ENCODE measurements at places on chromosomes 4 and X. TPM values are rescaled to one million over a fixed set of nuclear protein-coding genes. Genes with fewer than 3 reads are reported as not detected.

DNA sequence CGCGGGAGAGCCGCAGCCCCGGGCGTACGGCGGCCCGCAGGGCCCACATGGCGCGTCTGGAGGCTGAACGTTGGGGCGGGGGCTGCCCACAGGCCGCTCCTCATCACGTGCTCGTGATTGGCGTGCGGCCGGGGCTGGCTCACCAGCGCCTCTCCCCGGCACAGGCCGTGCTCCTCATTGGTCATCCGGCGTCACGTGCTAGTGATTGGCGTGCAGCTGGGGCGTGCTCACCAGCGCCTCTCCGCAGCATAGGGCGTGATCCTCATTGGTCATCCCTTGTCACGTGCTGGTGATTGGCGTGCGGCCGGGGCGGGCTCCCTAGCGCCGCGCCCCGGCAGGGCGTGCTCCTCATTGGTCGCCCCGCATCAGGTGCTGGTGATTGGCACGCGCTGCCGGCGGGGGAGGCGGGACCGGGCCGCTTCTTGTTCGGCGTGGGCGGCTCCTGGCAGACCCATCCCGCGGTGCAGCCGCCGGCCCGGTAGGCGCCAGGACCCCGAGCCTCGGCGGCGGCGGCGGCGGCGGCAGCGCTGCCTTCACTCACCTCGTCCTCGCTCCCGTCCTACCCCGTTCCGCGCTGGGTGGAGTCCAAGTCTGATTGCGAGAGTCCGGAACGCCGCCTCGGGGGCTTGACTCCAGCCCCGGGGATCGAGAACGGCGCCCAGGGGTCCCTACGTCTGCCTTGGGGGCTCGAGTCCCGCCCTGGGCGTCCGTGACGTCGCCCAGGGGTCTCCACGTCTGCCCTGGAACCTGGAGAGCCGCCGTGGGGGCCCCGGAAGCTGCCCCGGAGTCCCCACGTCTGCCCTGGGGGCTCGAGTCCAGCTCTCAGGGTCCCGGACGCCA, at the start of gene GTPBP6:
GTPBP6 (minus strand) TSS at position 58 of the 840 bp plus-strand sequence; CDS start at position 49, 9 bp downstream.
- H3K4me1 ChIP-seq: peaks cover 9% of the 10 kb centered on the region
- peak within 1 kb of the TSS; percentile 93 for H3K27ac ChIP-seq
- no peaks in the 10 kb centered on the region for H3K36me3 ChIP-seq

GRCh38 chr4:1802151-1802715, 9.1 kb downstream of the FGFR3 start:
- DNase-seq: no peak
- no peak overlapping the region for H3K4me3 ChIP-seq
- H3K36me3 ChIP-seq: no peaks in the 10 kb centered on the region
- H3K27me3 ChIP-seq: no peaks in the 10 kb centered on the region
- no peak overlapping the region for H3K27ac ChIP-seq

DNA sequence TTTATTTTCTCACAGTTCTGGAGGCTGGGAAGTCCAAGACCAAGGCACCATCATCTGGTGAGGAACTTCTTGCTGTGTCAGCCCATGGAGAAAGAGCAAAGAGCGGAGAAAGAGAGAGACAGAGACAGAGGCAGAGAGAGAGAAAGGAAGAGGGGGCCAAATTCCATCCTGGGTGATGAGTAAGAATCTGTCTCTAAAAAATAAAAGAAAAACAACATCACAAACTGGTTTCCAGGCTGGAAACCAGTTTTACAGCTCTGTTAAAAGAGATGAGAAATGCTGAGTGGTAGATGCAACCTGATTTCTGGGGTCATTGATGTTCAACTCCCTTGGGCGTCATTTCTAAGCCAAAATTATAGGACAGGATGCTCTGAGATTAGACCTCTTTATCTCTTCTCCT, 72.9 kb downstream of the SHOX start:
- H3K4me1 ChIP-seq: no peaks in the 10 kb centered on the region
- no peak overlapping the region for H3K27ac ChIP-seq
- H3K4me3 ChIP-seq: no peak overlapping the region
- no peaks in the 10 kb centered on the region for H3K27me3 ChIP-seq
- H3K36me3 ChIP-seq: no peaks in the 10 kb centered on the region

GRCh38 chr4:75831856-75832405, 70.3 kb downstream of the PPEF2 start:
- no peak overlapping the region for H3K4me3 ChIP-seq
- no peak overlapping the region for H3K27ac ChIP-seq
- no peaks in the 10 kb centered on the region for H3K36me3 ChIP-seq

DNA sequence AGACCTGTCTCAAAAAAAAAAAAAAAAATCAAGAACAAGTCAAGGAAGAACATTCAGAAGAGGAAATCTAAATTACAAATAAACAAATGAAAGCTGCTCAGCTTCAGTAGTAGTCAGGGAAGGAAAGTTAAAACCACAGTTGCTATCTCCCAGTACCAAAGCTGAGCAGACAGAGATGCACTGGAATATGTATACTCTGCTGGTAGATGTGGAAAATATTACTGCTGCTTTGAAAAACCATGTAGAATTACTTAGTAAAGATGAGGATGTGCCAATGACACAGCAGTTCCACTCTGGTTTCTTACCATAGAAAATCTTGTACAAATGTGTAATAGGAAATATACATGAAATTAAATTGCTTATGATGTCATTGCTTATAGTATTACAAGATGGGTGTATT, 25.1 kb upstream of the PRKX start:
- no peaks in the 10 kb centered on the region for H3K27me3 ChIP-seq
- no peak for DNase-seq
- H3K27ac ChIP-seq: no peak overlapping the region
- H3K4me3 ChIP-seq: no peak overlapping the region
- no peaks in the 10 kb centered on the region for H3K4me1 ChIP-seq

GRCh38 chr4:76448211-76448610, 13.2 kb downstream of the SHROOM3 start:
- DNase-seq: no peak
- H3K36me3 ChIP-seq: no peaks in the 10 kb centered on the region
- H3K4me3 ChIP-seq: no peak overlapping the region
- no peak overlapping the region for H3K27ac ChIP-seq
- H3K4me1 ChIP-seq: peaks cover 34% of the 10 kb centered on the region

DNA sequence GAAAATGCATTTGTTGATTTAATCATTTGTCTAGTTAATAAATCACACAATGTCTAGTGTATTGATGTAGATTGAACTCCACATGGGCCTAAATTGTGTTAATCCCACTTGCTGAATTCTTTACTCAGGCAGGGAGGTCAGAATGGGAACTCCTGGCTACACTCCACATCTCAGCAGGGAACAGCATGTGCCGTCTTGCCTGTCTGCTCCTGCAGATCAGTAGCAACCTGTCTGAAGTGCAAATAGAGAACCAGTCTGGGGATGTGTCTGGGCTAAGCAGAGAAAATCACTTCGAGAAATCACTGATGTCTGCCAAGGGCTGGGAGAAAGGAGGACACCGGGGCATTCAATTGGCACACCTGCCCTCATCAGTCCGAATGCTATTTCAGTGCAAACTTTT, 16.5 kb upstream of the MXRA5 start:
- H3K36me3 ChIP-seq: no peaks in the 10 kb centered on the region
- H3K4me1 ChIP-seq: no peaks in the 10 kb centered on the region
- no peaks in the 10 kb centered on the region for H3K27me3 ChIP-seq
- no peak overlapping the region for H3K4me3 ChIP-seq
- DNase-seq: no peak

GRCh38 chrX:49991758-49992157, 69.4 kb downstream of the CLCN5 start:
- no peak for DNase-seq
- H3K27me3 ChIP-seq: no peaks in the 10 kb centered on the region
- H3K36me3 ChIP-seq: no peaks in the 10 kb centered on the region
- H3K4me1 ChIP-seq: no peaks in the 10 kb centered on the region

Gene USP17L19
- total RNA-seq: not detected

Gene SNCA
- total RNA-seq: 27.3 TPM

Gene SMIM43
- total RNA-seq: not detected
